ENCODE measurements at places on chromosomes 4 and X.
A peak's percentile ranks its signal among the peaks of the same experiment; 100 is the strongest.

DNA sequence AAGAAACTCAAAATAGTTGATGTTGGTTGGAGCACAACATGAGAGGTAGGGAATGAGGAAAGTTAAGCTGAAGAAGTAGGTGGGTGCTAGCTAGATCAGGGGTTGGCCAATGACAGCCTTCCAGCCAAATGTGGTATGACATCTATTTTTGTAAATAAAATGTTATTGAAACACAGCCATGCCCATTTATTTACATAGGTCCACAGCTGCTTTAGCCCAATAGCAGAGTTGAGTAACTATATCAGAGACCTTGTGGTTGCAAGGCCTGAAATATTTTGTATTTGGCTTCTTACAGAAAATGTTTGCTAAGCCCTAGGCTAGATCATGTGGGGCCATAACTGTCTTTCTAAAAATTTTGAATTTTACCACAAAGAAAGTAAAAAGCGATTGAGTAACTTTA is 234.9 kb upstream of the CTSO start:
- no peak for DNase-seq

DNA sequence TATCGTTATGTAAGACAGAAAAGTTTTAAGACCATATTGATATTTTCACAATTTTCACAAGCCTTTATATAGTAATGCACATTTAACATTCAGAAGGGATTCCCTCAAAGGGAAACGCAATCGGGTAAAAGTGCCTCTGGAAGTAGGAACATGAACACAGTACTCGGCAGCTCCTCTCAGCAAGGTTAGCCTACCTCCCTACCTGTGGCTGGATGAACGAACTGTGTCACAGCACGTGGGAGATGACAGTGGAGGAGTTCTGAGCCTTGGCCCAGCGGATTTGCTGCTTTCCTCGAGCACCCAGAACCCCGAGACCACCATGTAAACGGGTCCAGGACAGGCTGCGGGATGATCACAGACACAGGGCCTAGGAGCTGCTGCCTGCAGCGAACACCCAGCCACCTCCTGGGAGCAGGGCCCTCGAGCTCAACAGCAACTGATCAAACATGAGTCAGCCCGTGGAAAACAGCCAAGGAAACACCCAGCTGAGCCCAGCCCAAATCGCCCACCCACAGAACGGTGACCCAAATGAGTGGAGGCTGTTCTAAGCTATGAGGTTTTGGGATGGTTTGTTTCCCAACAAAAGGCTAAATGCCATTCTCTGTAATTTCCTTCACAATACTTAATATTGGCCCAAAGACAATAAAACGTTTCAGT is 30.4 kb downstream of the FAT1 start:
- DNase-seq = no peak

GRCh38 chr4:21470535-21470934 is 478.0 kb downstream of the KCNIP4 start:
- DNase-seq = no peak

GRCh38 chr4:6120361-6120760 is 80.0 kb downstream of the JAKMIP1 start:
- DNase-seq = no peak

DNA sequence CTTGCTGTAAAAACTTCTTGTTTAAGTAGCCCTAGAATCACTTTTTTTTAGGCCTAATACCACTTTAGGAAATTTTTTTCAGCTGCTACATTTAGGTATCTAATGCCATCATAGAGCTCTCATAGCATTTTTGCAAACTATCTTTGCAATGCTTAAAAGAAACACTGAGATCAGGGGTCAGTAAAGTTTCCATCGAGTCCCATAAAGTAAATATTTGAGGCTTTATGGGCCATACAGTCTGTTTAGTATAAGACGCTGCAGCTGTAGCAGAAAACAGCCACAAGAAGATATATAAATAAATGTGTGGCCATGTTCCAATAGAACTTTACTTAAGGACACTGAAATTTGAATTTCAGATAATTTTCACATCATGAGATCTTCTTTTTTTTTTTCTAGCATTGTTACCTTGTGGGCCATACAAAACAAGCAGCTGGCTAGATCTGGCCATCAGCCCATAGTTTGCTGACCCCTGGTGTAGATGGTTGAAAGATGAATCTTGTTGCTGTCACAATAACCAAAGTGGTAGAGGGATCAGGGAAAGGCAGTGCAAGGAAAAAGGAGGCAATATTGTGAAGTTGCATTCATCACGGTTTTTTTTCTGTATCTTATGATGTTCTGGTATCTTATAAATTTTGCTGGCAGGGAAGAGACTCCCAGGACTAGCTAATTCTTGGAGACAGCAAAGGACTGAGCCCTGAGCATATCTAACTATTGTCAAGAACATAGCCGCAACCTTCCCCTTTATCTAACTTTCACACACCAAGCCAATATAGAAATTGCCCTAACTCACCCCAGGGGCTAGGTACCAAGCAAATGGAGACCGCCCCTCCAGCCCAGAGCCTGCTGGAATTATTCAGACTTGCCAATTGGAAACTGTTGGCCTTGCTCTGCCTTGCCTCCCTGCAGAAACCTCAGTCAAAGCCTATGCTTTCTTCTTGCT is 46.6 kb downstream of the RASGEF1B start:
- no peak for DNase-seq

GRCh38 chrX:134692990-134693389 is 34.7 kb upstream of the PLAC1 start:
- no peak for DNase-seq

DNA sequence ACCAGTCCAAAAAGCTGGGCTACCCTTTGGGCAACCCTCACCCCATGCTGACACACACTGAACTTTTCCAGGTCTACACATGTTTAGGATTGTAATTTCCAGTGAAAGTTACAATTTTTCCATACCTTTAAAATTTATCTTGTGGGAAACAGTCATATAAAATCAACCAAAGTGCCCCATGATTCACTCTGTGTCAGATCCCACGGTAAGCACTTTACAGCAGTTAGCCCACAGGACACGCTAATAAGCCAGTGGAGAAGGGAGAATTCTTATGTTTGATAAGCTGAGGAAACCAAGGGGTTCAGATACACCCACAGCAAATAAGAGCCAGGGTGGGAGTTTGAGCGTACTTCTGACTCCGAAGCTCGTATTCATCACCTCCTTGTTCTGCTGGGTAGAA is 72.4 kb upstream of the TBL1X start:
- DNase-seq = no peak

DNA sequence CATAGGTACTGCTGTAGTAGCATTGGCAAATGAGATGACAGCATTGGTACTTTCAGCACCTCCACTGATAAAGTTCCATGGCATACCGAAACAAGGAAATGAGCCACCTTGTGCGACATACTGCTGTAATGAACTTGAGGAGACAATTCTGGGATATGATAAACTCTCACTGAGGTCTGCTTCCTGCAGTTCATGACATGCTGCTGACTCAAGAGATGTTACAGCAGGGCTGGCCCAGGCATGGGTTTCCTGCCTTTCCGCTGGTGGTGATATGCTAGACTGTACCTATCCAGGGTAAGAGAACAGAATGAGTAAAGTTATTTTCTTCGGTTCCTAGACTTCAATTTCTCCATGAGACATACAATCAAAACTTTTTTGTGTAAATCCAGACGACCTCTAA is 17.1 kb downstream of the BEND2 start:
- DNase-seq = no peak

DNA sequence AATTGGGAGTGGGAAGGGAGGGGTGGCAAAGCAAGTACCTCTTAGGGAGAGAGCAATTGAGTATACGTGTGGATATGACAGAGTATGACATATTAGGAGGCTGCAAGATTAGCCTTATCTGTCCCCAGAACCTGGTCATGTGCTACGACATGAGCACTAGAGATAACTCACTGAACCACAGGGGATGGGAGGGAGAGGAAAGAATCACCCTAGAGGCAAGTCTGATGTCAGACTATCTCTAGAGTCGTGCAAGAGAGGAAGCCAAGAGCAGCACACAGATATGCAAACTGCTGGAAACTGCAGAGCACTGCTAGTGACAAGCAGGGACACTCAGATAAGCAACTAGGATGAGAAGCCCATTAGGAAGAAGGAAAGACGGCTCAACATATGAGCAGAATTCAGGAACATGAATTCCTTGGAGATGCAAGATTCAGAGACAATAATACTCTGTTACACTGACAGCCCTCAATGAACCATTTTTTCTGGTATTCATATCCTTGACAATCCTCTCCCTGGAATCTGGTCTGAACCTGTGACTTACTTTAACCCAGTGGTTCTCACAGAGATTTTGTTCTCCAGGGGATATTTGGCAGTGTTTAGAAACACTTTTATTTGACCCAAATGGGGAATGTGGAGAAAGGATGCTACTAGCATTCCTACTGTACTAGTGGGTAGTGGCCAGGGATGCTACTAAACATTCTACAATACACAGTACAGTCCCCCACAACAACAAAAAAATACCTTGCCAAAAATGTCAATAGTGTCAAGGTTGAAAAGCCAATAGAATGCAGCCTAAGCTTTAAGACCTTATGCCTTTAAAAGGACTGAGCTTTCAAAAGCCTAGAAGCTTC is 84.0 kb upstream of the BMP2K start:
- DNase-seq = peak; percentile 97

DNA sequence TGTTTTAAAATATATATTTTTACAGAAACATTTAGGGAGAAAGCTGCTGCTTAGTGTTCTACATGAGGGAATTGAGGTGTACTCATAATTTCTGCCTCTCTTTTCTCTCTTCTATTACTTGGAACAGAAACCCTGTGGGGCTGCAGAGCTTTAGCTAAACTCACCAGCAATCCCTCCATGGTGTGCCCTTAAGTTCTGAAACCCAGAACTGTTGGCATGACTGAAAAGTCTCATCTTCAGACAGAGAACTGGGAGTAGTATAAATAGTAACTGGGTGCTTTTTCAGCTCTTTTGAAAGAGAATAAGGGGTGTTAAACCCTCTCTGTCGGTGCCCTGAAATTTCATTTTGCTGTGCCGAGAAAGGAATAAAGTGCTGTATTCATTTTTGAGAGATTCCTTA is 294.9 kb upstream of the BOD1L1 start:
- no peak for DNase-seq

GRCh38 chrX:123185721-123186120 is 1.6 kb downstream of the GRIA3 start:
- DNase-seq = no peak
